Activated CD4-positive, alpha-beta T cell treated with anti-CD3 and anti-CD28 coated beads for 4 hours (primary cell): ENCODE measurements at places on chromosomes 3 and 15.
A peak's percentile ranks its signal among the peaks of the same experiment; 100 is the strongest.

DNA sequence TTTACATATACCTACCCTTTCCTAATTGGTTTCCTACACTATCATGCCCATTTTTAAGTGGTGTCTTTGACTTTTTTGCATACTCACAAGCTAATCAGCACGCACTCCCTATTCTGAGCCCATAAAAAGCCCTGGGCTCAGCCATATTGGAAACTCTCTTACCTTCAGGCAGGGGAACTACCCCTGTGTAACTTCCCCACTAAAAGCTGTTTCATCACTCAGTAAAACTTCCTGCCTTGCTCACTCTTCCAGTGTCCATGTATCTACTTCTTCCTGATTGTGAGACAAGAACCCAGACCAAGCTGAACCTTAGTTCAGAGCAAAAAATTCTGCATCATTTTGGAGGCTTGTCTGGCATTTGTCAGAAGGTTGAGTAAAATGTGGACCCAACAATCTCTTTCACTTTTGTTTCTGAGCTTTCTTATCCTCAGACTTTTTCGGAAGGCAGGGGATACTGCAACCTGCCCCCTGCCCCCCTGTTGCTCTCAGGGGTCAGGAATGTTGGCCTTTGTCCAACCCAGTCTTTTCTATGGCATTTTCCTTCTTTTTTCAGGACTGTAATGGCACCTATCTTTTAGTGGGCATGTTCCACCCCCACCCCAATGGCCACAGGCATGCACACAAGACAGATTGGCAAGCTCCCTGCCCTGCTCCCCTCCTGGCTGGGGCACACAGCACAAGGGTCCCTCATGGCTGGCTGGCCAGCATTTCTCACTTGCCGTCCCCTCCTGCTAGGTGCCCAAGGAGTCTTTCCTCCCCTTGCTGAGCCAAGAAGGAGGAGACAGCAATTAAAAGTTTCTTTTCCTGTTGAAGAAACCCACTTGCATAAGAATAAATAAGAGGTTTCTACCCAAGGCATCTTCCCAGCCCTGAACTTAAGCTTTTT, 26.3 kb upstream of the TMEM45A start:
- no peak for DNase-seq

GRCh38 chr3:114370537-114371174, 76.8 kb downstream of the TIGIT start:
- no peak for DNase-seq

DNA sequence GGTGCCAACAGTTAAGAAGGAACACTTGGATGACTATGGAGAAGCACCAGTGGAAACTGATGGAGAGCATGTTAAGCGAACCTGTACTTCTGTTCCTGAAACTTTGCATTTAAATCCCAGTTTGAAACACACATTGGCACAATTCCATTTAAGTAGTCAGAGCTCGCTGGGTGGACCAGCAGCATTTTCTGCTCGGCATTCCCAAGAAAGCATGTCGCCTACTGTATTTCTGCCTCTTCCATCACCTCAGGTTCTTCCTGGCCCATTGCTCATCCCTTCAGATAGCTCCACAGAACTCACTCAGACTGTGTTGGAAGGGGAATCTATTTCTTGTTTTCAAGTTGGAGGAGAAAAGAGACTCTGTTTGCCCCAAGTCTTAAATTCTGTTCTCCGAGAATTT, 3.0 kb downstream of the SKIL start:
- DNase-seq, result no peak

GRCh38 chr3:108589998-108590323, 439 bp downstream of the DZIP3 start:
- no peak for DNase-seq

DNA sequence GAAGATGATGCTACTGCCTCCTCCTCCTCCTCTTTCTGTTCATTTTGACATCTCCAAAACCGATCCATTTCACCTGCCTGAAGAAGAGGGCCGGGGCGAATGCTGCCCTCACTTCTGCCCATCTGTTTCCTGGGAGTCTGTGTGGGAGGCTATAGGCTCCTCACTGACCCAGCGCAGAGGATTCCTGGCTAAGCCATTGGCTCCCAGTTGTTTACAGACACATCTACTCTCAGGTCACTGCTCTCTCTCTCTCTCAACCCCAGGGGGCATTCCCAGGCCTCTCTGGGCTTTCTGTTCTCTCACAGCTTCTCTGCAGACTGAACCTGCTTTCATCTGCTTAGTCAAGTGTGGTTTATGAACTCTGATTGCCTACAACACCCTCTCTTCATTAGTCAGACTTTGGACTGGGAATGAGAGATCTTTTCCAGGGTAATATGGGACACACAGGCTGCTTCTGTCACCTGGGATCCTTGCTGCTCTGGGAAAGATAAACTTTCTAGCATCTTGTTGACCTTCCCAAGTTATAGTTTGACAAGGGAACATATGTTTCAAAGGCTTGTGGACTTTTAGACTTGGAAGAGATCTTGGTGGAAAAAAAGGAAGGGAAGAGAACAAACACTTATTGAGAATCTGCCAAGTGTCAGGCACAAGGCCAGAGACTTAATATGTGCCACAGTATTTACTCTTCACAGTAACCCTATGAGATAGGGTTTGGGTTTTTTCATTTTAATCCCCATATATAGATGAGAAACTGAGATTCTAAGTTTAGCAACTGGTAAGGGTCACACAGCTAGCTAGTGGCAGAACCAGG, 30.2 kb upstream of the USP3 start:
- DNase-seq, result peak; percentile 53

GRCh38 chr15:34724481-34724880, 30.3 kb downstream of the GJD2 start:
- no peak for DNase-seq

DNA sequence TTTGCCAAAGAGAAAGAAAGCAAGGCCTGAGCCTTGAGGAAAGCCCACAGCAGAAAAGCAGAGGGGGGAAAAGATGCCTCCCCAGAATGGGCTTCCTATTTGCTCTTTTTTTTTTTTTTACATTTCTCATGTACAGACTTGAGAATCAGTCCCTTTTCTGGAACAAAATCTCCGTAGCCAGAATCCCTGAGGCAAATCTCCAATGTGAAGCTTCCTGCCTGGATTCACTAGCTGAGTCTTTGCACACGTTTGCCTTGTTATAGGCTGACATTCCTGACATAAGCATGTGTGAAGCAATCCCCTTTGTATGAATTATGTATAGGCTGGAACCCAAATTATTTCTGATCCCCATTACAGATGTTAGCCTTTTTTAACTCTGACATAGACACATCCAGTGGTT, 52.2 kb upstream of the ACTL6A start:
- no peak for DNase-seq

- no peak for DNase-seq
These were observed 88.6 kb downstream of the LRIG1 start for GRCh38 chr3:66411961-66412887.

GRCh38 chr15:36567445-36567844, 12.0 kb upstream of the CDIN1 start:
- DNase-seq, result no peak

- no peak for DNase-seq
These were observed 215.2 kb downstream of the OSBPL10 start for GRCh38 chr3:31765871-31766270.

- no peak for DNase-seq
These were observed 1145.7 kb downstream of the EPHA3 start for GRCh38 chr3:90253131-90253530.

- no peak for DNase-seq
These were observed 419.9 kb downstream of the NR2F2 start for GRCh38 chr15:96750361-96750760.

DNA sequence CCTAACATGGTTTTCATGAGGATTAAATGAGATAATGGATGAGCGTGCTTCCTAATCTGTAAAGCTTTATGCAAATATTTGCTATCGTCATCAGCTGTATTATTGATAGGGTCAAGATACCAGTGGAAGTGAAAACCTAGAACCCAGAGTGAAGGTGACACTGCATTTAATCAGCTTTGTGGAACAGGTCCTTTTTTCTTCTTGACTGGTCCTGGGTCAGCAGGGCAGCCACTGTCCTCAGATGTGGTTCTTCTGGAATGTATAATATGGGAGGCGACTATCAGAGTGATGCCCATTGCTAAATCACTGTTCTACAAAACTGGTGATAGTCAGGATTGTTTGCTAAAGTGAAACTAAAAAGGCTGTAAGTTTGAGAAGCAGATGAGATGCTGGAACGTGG, 41.4 kb downstream of the SORD start:
- DNase-seq, result no peak

DNA sequence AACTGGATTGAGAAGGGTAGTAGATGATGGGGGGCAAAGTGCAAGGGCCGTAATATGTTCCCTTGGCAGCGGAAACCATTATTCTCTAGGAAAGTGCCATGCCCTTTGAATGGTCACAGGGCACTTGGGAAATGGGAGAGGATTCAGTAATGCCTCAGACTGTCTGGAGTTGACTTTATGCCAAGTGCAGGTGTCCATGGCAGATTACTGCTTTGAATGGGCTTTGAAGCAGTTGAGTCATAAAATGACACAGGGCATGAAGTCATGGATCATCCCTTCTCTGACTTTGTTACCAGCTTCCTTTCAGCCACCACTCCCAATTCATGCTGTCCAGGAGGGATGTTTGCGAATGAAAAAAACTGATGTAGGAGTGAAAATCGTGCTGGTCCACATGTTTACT, 20.1 kb downstream of the AADACL2 start:
- DNase-seq, result no peak

GRCh38 chr15:94403331-94403730, 172.0 kb downstream of the MCTP2 start:
- no peak for DNase-seq

GRCh38 chr3:72181251-72181650, 396.3 kb upstream of the PROK2 start:
- no peak for DNase-seq

GRCh38 chr3:78427303-78427702, 1340.5 kb downstream of the ROBO1 start:
- DNase-seq, result no peak

DNA sequence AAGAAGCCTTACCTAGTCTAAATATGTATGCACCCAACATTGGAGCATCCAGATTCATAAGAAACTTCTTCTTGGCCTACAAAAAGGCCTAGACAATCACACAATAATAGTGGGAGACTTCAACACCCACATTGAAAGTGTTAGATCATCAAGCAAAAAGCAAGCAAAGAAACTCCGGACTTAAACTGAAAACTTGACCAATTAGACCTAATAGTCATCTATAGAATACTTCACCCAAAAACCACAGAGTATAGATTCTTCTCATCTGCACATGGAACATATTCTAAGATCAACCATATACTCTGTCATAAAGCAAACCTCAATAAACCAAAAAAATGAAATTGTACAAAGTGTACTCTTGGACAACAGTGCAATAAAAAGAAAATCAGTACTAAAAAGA, 22.3 kb upstream of the OR5K4 start:
- no peak for DNase-seq

DNA sequence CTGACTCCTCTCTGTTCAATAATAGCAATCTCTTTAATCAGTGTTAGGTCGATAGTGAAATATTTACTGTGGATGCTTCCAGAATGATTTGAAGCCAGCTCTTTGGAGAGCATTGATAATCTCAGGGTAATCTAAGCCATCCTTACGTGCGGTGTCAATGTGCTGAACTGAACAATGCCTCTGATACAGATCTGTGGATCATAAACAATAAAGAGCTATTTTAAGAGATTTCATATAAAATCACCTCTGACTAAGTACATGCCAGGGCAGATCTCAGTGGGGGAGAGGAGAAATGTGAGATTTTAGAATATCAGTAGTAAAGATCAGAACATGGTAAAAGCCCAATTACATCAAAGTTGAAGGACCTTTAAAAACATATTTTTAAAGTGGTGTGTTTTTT, 319.3 kb upstream of the GBE1 start:
- no peak for DNase-seq

- peak; percentile 20 for DNase-seq
These were observed 1.3 kb downstream of the ZNF710 start for GRCh38 chr15:90002428-90002844.

GRCh38 chr15:77637851-77638692, 5.4 kb upstream of the LINGO1 start:
- DNase-seq, result no peak

DNA sequence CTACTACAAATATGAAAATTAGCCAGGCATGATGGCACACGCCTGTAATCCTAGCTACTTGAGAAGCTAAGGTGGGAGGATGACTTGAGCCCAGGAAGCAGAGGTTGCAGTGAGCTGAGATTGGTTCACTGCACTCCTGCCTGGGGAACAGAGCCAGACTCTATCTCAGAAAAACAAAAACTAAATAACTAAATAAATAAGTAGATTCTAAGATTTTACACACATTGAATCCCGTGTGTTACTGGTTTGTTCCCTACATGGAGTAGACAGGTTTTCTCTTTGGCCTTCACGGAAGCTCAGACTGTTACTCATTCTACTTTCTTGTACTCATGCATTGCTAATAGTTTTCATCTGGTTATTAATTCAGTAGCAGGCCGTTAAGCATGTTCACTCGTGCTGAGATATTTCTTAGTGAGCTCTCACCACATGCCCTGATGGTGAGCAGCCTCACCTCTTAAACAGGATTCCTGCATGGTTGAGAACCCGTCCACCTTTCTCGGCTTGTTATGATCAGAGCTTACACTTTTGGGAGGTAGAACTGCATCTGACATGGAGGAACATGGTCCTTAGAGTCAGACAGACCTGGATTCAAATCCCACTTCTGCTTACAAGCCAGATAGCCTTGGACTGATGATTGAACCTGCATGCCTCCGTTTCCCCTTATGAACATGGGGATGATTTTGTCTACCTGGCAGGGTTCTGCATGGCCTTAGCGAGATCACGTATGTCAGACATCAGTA, 49.1 kb downstream of the CMTM7 start:
- no peak for DNase-seq

DNA sequence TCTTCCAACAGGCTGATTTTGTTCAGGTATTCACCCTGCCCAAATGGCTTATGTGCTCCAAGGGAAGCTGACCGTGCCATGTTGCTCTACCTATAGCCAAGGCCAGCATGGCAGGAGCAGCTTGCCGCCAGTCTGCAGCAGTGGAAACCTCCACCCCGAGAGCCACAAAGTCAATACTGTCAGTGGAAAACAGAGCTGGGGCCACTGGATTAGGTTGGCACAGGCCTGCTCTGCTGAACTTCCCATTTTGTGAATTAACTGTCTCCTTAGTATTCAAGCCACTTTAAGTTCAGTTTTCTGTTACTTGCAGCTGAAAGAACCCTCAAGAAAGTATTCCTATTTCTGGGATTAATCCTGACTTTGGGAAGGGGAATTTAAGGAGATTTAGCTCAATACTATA, 63.8 kb upstream of the XCR1 start:
- no peak for DNase-seq

DNA sequence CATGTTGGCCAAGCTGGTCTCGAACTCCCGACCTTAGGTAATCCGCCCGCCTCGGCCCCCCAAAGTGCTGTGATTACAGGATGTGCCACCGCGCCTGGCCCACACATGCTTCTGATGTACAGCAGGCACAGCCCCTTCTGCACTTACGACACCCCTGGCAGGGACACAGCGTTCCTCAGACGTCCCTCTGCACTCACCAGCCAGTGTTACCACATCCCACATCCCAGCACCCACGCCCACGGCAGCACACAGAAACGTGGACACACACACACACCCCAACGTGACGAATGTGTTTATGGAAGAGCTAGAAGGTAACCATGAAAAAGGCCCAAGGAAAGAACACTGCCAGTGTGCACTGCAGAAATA, 576 bp upstream of the RPAP1 start:
- no peak for DNase-seq

- no peak for DNase-seq
These were observed 488 bp downstream of the THSD4 start for GRCh38 chr15:71115567-71116351.

- DNase-seq, result no peak
These were observed 38.2 kb downstream of the B3GALNT1 start for GRCh38 chr3:161066930-161067329.
